ENCODE measurements at places on chromosomes 11 and 22. TPM values are rescaled to one million over a fixed set of nuclear protein-coding genes. Genes with fewer than 3 reads are reported as not detected.

The ZDHHC8 gene
- total RNA-seq: 26.4 TPM

The ATF4 gene
- total RNA-seq: 416 TPM

The ROBO4 gene
- total RNA-seq: not detected

The PCSK7 gene
- total RNA-seq: 17.4 TPM

The ESAM gene
- 12.4 TPM for total RNA-seq

The TBX10 gene
- not detected for total RNA-seq

The OR2AG2 gene
- 0.01 TPM for total RNA-seq

The CCDC89 gene
- not detected for total RNA-seq

The BCO2 gene
- 0.79 TPM for total RNA-seq

The SPTY2D1 gene
- total RNA-seq: 17.6 TPM

The MUC15 gene
- not detected for total RNA-seq

The KCNK4 gene
- total RNA-seq: 0.24 TPM

The SCUBE2 gene
- total RNA-seq: 0.57 TPM

The RIBC2 gene
- total RNA-seq: 3.2 TPM

The HBG2 gene
- total RNA-seq: not detected

The SCT gene
- total RNA-seq: not detected

The SLC25A45 gene
- 13.7 TPM for total RNA-seq

The MOV10L1 gene
- not detected for total RNA-seq

The FAT3 gene
- 0.38 TPM for total RNA-seq

The MPEG1 gene
- total RNA-seq: not detected

The EMID1 gene
- 0.38 TPM for total RNA-seq

The C22orf31 gene
- total RNA-seq: not detected

The SLC25A18 gene
- total RNA-seq: not detected

The CCDC134 gene
- 3.3 TPM for total RNA-seq

The MFRP gene
- not detected for total RNA-seq

The CHRM1 gene
- 0.06 TPM for total RNA-seq

The RPUSD4 gene
- 19.3 TPM for total RNA-seq

The DAGLA gene
- 5.5 TPM for total RNA-seq

The OOSP3 gene
- total RNA-seq: not detected

The DCHS1 gene
- 0.12 TPM for total RNA-seq

The DEFB131B gene
- not detected for total RNA-seq

The EHD1 gene
- 145 TPM for total RNA-seq

The MCHR1 gene
- not detected for total RNA-seq

The PHF21B gene
- total RNA-seq: 0.89 TPM

The TRPM5 gene
- total RNA-seq: not detected

The TNRC6B gene
- total RNA-seq: 4.1 TPM

The PGM2L1 gene
- 13.2 TPM for total RNA-seq

The SGSM1 gene
- 0.17 TPM for total RNA-seq

The PIK3C2A gene
- total RNA-seq: 14.5 TPM

The ENTHD1 gene
- not detected for total RNA-seq

The OR52I2 gene
- not detected for total RNA-seq

The DEPDC7 gene
- 7.9 TPM for total RNA-seq

The HEPN1 gene
- not detected for total RNA-seq

The UPB1 gene
- not detected for total RNA-seq

The TRIM49 gene
- total RNA-seq: not detected

The ATG16L2 gene
- 3.5 TPM for total RNA-seq

The APOL5 gene
- not detected for total RNA-seq

Measured in A549 treated with CpdA at 1 μM for 4 hours (cell line).